ENCODE measurements at places on chromosomes 6 and 20. TPM values are rescaled to one million over a fixed set of nuclear protein-coding genes. Genes with fewer than 3 reads are reported as not detected.

GRCh38 chr20:52219441-52219840 is 27.9 kb upstream of the ZFP64 start:
- DNase-seq = no peak

CCN6 gene
- polyA plus RNA-seq = 3.6 TPM

DNA sequence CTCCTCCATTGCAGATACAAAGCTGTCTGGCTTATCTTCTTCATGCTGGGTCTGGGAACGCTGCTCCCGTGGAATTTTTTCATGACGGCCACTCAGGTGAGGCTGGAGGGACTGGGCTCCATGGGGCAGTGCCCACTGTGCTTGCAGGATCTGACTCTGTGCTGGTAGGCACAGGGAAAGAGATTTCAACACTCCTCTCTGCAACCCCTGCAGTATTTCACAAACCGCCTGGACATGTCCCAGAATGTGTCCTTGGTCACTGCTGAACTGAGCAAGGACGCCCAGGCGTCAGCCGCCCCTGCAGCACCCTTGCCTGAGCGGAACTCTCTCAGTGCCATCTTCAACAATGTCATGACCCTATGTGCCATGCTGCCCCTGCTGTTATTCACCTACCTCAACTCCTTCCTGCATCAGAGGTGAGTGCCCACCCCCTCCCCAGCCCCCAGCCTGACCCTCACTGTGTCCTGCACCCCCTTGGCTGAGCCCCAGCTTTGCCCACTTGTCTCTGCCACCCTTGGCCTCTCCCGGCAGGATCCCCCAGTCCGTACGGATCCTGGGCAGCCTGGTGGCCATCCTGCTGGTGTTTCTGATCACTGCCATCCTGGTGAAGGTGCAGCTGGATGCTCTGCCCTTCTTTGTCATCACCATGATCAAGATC is 6.1 kb downstream of the SLC29A1 start:
- DNase-seq = no peak

GRCh38 chr6:111205502-111205901 is 118.2 kb downstream of the SLC16A10 start:
- no peak for DNase-seq

DNA sequence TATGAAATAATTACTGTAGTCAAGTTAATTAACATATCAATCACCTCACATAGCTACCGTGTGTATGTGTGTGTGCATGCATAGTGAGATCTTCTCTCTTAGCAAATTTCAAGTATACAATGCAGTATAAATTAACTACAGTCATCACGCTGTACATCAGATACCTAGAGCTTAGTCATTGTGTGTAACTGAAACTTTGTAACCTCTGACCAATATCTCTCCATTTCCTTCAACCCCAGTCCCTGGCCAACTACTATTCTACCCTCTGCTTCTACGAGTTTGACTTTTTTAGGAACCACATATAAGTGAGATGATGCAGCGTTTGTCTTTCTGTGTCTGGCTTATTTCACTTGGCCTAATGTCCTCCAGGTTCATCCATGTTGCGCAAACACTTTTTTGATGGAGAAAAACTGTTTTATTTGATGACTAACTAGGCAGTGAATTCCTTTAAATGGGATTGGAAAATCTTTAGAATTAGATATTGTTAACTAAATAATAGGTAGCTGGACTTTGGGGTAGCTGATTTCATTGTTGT is 459.5 kb downstream of the DHX35 start:
- no peak for DNase-seq
